RWPE1 (cell line): ENCODE measurements at places on chromosomes 13 and 19.
A peak's percentile ranks its signal among the peaks of the same experiment; 100 is the strongest.

DNA sequence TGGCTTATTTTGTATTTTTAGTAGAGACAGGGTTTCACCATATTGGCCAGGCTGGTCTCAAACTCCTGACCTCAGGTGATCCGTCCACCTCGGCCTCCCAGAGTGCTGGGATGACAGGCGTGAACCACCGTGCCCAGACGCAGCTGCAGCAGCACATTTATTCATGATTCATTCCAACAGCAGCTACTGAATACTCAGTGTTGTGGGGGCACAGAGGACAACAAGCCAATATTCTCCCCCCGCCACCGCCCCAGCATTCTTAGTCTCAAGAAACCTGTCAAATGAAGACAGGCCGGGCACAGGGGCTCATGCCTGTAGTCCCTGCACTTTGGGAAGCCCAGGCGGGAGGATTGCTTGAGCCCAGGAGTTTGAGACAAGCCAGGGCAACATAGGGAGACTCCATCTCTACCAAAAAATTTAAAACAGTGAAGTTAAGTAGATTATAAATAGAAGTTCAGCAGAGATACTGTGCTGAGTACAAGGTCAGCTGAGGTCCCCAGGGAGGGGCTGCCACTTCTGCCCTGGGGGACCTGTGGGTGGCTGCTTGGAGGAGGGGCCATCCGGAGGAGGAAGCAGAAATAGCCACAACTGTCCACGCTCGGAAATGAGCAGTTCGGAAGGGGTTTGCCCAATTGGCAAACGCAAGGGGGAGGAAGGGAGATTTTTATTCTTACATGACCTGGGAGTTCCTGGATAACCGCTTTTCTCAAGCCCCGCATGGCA lies 4.3 kb downstream of the DOT1L start:
- DNase-seq: no peak

DNA sequence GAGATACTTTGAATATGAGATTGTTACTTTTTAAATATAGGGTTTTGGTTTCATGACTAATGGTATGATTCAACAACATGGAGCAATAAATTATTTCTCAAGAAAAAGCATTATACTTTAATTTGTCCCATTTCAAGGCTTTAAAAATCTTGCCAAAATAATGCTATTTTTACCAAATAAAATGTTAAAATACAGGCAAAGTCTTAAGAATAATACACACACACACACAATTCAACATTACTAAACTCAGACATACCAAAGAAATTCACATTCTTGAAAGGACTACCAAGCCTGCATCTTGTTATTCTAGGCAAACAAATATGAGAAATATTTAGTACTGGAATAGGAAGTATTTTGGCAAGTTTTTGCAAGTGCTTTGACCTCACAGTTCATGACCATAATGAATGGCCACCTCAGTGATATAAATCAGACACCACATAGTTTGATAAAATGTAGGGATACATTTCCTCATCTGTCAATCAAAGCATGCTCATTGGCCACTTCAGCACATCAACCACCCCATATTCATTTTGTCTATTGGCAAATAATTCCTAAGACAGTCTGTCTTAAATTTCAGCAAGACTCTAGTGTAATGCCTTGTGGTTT lies 107.2 kb downstream of the NALCN start:
- peak; percentile 40 for DNase-seq

DNA sequence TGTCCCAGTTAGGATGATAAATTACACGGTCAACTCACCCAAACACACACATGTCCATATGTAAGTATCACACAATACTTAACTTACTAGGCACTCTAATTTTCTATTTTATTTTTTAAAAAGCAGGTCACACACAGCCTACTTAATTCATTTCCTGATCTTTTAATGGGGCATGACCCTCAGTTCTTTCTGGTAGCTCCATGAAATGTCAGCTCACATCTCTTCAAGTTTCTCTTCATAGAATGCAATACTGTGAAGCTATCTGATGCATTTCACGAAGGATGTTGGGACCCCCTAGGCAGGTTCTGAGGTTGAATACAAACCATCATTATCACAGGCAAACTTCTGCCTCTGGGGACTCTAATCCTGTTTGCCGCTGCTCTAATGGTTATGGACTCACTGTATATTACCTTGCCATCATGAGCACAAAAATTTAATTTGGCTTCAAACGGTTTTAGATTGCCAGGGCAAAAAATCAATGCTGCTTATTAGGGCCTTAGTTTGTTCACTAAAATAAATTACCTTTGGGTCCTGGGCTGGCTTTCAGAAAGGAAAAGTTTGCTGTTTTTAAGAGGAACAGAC lies 16.1 kb upstream of the DHRS12 start:
- no peak for DNase-seq

DNA sequence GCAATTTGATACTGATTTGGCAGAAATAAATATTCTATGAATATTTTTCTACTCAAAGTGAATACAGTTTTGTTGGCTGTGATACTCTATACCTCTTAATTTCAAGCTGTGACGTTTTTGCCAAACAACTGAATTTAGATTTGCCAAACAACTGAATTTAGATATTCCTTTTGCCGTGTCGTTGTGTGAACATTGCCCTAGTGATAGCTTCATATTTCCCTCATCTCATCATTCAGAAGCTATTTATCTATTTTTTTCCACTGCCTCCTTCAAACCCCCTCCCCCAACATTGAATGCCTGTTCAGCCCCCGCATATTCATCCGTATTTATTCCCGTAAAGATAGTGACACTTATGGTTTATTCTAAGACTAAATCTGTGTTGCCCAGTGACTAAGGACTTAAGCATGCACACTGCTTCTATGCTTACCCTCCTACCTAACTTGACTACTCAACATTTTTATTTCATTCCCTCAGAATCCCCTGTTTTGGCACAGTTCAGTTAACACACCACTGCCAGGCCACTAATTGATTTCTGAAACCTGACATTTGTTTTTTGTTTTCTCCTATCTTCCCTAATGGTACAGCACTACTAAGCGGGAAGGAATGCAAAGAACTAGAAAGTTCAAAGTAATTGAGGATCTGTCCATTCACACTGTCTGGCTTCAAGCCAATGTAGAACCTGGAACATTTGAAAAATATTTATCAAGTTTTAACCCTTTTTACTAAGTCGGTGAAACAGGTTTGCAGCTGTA lies 2.8 kb upstream of the KLF5 start:
- DNase-seq: peak; percentile 76

DNA sequence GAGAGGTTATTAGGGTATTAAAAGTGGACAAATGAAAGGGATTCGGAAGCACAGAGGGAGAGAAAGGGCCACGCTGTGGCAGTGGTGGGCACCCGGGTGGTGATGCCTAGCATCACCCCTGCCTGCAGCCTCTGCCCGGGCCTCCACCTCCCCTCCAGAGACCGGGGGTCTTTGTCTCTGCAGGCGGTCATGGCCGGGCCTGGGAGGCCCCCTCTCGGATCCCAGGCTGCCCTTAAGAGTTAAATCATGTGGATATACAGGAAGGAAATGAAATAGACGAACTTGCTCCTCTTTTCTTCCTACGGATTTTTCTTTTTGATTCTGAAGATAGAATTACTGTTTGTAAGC lies 319.6 kb downstream of the ZNF536 start:
- no peak for DNase-seq

GRCh38 chr19:57190301-57190700 lies 999 bp upstream of the ZNF264 start:
- no peak for DNase-seq

GRCh38 chr13:33003458-33004019 lies 12.7 kb upstream of the KL start:
- DNase-seq: no peak

GRCh38 chr13:34847766-34848165 lies 94.3 kb upstream of the NBEA start:
- DNase-seq: no peak

DNA sequence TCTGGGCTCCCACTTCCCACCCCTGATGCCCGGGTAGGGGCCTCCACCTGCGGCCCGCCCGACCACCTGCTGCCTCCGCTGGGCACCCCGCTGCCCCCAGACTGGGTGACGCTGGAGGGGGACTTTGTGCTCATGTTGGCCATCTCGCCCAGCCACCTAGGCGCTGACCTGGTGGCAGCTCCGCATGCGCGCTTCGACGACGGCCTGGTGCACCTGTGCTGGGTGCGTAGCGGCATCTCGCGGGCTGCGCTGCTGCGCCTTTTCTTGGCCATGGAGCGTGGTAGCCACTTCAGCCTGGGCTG lies 7.9 kb downstream of the DBP start:
- no peak for DNase-seq

- no peak for DNase-seq
These were observed 23.5 kb downstream of the ZNF180 start for GRCh38 chr19:44476559-44477408.

- DNase-seq: no peak
These were observed 352.0 kb downstream of the TSHZ3 start for GRCh38 chr19:30997222-30997621.

- DNase-seq: no peak
These were observed 128.8 kb downstream of the FGF9 start for GRCh38 chr13:21799671-21800070.

DNA sequence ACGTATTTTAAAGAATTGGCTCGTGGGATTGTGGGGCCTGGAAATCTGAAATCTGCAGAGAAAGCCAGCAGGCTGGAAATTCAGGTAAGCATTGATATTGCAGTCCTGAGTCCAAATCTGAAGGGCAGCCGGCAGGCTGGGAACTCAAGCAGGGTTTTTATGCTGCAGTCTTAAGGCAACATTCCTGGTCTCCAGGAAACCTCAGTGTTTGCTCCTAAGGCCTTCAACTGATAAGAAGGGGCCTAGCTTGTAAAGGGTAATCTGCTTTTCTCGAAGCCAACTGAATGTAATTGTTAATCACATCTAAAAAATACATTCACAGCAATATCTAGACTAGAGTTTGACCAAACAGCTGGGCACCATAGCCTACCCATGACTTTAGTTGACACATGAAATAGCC lies 154.4 kb downstream of the EFNB2 start:
- DNase-seq: no peak

DNA sequence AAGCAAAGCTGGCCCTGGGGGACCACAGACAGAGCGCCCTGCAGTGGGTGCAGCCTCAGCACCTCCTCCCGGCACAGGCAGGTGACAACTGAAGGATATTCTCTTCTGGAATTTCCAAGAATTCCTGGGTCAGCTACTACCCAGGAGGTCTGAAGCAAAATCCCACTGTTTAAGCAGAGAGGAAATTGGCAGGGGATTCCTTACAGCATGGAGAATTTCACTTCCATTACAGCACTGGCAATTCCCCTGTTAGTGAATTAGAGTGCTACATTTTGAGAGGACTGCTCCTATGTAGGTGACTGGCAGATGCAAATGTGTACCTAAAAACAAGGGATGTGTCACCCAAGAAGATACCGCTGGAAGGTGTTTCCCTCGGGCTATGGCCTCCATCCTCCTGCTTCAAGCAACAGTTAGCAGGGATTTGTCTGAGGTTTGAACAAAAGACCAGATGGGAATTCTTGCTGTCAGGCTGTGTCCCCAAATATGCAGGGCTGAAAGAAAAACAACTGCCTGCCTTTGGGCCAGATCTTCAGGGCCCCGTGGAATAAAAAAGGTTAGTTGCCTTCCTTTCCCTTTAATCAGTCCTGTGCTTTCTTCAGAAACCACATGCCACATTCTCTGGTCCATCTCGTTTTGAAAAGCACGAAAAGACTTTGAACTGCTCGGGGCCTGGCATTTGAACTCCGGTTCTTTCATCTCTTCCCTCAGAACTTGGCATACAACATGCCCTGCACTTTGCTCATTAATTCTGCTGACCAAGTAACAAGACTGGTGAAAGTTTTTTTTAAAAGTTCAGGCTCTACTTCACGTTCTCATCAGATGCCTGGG lies 296.4 kb downstream of the DNAJC15 start:
- no peak for DNase-seq

DNA sequence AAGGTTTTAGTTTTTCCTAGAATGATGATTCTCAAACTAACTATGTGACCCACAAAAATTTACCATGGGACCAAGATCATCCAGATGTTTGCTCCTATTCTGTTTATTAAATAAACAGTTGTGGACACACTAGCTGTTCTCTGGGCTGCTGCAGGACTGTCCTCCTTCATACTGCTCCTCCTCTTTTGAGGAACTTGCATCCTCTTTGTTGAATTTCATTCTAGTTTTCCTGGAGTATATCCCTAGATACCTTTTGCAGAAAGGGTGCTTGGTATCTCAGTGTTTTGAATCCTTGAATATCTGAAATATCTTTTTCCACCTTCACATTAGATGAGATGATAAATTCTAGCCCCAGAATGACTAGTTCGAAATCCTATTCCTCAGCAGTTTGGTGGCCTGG lies 24.1 kb downstream of the VASP start:
- no peak for DNase-seq

DNA sequence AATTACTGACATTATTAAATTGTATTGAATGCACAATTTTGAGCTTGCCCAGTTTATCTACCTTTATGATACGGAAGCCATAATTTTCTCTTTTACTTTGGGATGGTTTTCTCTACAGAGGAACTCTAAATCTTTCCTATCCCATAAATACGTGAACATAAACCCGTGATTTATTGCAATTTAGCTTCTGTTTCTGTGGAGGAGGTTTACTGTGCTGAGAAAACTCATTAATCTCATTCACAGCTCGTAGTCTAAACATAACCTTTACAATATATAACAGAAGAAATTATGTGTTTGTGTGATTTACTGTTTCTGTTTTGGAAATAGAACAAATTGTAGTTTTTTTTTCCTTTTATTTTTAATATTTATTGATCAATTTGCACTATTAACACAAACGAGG lies 207.1 kb upstream of the PCDH9 start:
- DNase-seq: no peak

GRCh38 chr13:47826471-47826870 lies 174.6 kb downstream of the SUCLA2 start:
- no peak for DNase-seq

- no peak for DNase-seq
These were observed 135.9 kb downstream of the ENOX1 start for GRCh38 chr13:43650882-43651281.

DNA sequence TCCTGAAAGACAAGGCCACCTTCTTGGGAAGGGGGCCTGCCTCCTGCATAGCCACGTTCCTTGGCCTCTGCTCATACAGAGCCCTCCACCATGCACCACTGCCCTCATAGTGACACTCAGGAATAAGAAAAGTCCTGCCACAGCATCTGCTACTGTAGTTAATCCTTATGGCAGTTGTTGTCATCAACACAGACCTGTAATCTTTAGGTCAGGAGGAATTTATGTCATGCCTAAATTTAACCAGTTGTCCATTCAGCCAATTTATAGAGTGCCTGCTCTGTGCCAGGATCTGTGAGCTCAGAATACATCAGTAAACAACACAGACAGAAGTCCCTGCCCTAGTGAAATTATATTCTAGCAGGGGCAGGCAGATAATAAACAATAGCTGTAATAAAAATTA lies 44.4 kb downstream of the FAM124A start:
- DNase-seq: no peak

- DNase-seq: no peak
These were observed 824 bp downstream of the TSEN34 start for GRCh38 chr19:54191811-54192453.

- no peak for DNase-seq
These were observed 38.7 kb downstream of the SLC7A1 start for GRCh38 chr13:29556742-29557141.
